GM19239 (cell line): ENCODE measurements at places on chromosomes 12 and 14.

DNA sequence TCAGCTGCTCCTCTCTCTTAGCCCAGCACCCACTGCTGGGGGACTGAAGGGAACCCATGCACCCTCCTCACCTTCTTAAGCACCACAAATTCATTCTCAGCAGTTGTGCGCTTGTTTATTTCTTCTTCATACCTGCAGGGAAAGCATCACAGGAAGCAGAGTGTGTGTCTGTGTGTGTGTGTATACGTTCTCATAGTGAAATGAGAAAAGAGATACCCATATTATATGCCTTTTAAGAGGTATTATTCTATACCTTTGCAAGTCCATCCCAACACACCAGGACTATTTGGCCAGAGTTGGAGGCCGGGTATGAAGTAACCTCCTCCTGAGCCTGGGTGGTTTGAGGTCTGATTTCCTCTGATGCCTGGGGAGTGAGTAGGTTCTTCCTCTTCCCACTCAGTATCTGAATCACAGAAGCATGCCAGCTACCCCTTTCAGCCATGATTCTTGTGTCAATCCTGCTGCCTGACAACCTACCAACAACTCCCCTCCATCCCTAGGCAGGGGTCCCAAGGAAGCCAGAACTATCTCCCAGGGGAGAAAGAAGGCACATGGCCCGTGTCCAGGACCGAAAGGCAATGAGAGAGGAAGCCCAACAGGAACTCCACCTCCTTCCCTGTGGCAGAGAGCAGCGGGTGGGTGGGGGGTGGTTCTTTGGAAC lies 3.0 kb downstream of the KRT73 start:
- DNase-seq = no peak

GRCh38 chr14:21518725-21519124 lies 7.4 kb downstream of the SALL2 start:
- no peak for DNase-seq

- no peak for DNase-seq
These were observed 1.1 kb downstream of the ANKS1B start for GRCh38 chr12:99983456-99984258.

DNA sequence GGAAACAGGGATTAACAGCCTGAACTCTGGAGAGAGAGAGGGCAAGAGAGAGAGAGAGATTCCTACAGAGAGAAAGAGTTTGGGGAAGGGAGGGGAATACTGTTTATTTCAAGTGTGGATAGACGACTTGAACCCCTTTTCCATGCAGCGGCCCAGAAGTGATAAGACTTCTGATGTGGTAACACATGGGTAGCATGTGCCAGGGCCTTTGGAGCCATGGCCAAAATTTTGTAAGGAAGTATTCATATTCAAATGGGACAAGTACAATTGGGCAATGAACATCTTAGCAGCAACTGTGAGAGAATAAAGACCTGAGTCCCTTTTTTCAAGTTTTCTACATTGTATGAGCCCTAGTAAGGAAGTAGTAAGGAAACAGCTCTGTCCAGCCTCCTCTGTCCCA lies 42.4 kb upstream of the CCDC196 start:
- DNase-seq = no peak

- DNase-seq = no peak
These were observed 248.9 kb downstream of the MED13L start for GRCh38 chr12:116028619-116029018.

GRCh38 chr12:50258167-50258551 lies 25.2 kb downstream of the LIMA1 start:
- no peak for DNase-seq

DNA sequence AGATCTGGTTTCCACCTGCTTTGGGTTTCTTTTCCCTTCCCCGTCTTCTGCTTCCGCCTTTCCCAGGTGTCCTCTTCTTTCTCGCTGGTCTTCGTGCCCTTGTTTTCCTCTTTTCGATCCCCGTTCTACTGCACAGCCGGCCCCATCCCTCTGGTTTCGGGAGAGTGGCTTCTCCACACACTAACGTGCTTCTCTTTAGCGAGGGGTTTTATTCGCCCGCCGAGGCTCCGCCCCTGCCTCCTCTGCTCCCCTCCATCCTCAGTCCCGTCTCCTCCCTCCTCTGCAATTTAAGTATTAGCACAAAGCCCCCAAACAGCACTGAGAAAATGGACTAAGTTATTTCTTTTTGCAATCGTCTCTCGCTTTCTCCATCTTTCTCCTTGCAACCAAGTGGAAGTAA lies at the start of gene SLC7A8:
Gene SLC7A8 (minus strand): TSS at position 182 of the 400 bp plus-strand sequence. CDS start 746 bp downstream, outside the sequence.
- DNase-seq = no peak

- DNase-seq = no peak
These were observed 41.0 kb upstream of the PYGL start for GRCh38 chr14:50985124-50985858.
